ENCODE measurements at places on chromosomes 2 and 18. TPM values are rescaled to one million over a fixed set of nuclear protein-coding genes. Genes with fewer than 3 reads are reported as not detected.

Gene ONECUT2
- total RNA-seq: under 0.01 TPM

Gene OSR1
- 6.2 TPM for total RNA-seq

Gene KCNG3
- total RNA-seq: not detected

Gene HRH4
- total RNA-seq: not detected

Gene TOGARAM2
- not detected for total RNA-seq

Data from stomach (tissue), 19 donors.